Spinal cord (tissue), 10 donors: ENCODE measurements at places on chromosomes 6 and 20. TPM values are rescaled to one million over a fixed set of nuclear protein-coding genes. Genes with fewer than 3 reads are reported as not detected.

The GTSF1L gene
- total RNA-seq = 0.40 TPM

The ZMYND8 gene
- 31.1 TPM for total RNA-seq

The CBLN4 gene
- total RNA-seq = 17.8 TPM

The PAX1 gene
- 0.20 TPM for total RNA-seq

The BTN1A1 gene
- 0.11 TPM for total RNA-seq

The PGBD1 gene
- 11.5 TPM for total RNA-seq

The CRISP3 gene
- total RNA-seq = 5.4 TPM

The SOBP gene
- total RNA-seq = 24.0 TPM

The MYLK4 gene
- total RNA-seq = 3.6 TPM

The RNF8 gene
- 22.8 TPM for total RNA-seq

The ZNF334 gene
- total RNA-seq = 23.7 TPM
